ENCODE measurements at places on chromosomes 13 and 19. TPM values are rescaled to one million over a fixed set of nuclear protein-coding genes. Genes with fewer than 3 reads are reported as not detected.

GRCh38 chr19:1401138-1401888, at the start of gene GAMT:
TSS of gene GAMT (minus strand) at chr19:1401542. CDS start at chr19:1401476, 66 bp downstream.
- peaks cover 12% of the 10 kb centered on the region for H3K27me3 ChIP-seq
- peaks cover 10% of the 10 kb centered on the region for H3K4me1 ChIP-seq
- peak; percentile 63 for DNase-seq
- no peak within 1 kb of the TSS for H3K27ac ChIP-seq

DNA sequence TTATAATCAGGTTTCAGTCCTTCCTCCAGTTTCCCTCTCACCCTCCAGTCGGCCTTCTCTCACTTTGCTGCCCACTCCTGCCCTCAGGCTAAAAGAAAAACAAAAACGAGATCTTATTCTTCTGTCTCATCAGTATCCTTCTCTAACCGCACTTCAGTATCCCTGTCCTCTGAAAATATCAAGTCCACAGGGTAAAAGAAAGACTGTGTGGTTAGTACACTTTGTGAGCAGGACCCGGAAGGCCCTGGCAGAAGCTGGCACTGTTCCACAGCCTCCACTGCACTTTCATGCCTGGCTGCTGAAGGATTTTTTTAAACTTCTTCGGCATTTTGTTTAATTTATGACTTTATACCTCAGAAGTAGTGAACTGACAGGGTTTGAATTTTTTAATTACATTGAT, 51.8 kb downstream of the TM9SF2 start:
- no peaks in the 10 kb centered on the region for H3K27me3 ChIP-seq
- no peak overlapping the region for H3K4me3 ChIP-seq
- H3K36me3 ChIP-seq: peaks cover 34% of the 10 kb centered on the region
- DNase-seq: no peak

- H3K27ac ChIP-seq: no peak overlapping the region
- no peak overlapping the region for H3K4me3 ChIP-seq
- peaks cover 9% of the 10 kb centered on the region for H3K36me3 ChIP-seq
- H3K27me3 ChIP-seq: no peaks in the 10 kb centered on the region
- peaks cover 13% of the 10 kb centered on the region for H3K4me1 ChIP-seq
- DNase-seq: no peak
Observed at GRCh38 chr19:1217366-1217765, 11.8 kb downstream of the STK11 start.

DNA sequence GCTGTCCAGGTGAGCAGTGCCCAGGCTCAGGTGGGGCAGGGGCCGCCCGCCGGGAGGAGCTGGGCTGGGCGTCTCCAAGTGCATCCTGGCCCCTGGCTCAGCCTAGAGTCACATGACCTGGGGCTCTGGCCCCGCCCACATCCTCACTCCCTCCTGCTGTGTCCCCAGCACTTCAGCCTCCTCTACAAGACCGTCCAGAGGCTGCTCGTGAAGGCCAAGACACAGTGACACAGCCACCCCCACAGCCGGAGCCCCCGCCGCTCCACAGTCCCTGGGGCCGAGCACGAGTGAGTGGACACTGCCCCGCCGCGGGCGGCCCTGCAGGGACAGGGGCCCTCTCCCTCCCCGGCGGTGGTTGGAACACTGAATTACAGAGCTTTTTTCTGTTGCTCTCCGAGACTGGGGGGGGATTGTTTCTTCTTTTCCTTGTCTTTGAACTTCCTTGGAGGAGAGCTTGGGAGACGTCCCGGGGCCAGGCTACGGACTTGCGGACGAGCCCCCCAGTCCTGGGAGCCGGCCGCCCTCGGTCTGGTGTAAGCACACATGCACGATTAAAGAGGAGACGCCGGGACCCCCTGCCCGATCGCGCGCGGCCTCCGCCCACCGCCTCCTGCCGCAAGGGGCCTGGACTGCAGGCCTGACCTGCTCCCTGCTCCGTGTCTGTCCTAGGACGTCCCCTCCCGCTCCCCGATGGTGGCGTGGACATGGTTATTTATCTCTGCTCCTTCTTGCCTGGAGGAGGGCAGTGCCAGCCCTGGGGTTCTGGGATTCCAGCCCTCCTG, 16.8 kb upstream of the CELF5 start:
- DNase-seq: no peak
- H3K4me1 ChIP-seq: peaks cover 1% of the 10 kb centered on the region
- no peaks in the 10 kb centered on the region for H3K36me3 ChIP-seq
- no peaks in the 10 kb centered on the region for H3K27me3 ChIP-seq

Gene ZNF208
- total RNA-seq: 0.89 TPM
